Fibroblast of lung (primary cell): ENCODE measurements at places on chromosomes 5 and 9. TPM values are rescaled to one million over a fixed set of nuclear protein-coding genes. Genes with fewer than 3 reads are reported as not detected.

- DNase-seq = peak; percentile 6
- no peaks in the 10 kb centered on the region for H3K36me3 ChIP-seq
- peaks cover 2% of the 10 kb centered on the region for H3K4me1 ChIP-seq
- peaks cover 33% of the 10 kb centered on the region for H3K27me3 ChIP-seq
- no peak overlapping the region for H3K4me3 ChIP-seq
Observed at GRCh38 chr5:116572350-116573278, 2.0 kb downstream of the SEMA6A start.

DNA sequence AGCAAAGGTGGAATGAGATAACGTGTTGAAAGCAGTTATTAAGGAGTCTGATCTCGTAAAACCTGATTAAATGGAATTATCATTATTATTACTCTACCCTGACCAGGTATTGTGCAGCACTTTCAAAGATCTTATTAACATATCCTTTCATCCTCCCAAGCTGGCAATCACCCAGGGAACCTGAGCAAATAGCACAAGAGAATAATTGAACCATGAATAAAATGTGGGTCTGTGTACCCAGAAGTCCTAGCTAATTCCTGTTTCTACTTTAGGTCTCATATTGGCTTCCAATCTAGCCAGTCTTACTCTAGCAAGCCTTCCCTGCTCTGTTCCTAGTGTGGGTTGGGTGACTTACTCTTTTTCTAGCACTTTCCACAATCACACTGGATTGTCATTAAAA, 162.2 kb upstream of the STK32A start:
- no peaks in the 10 kb centered on the region for H3K36me3 ChIP-seq
- H3K4me3 ChIP-seq = no peak overlapping the region
- H3K27ac ChIP-seq = no peak overlapping the region
- H3K27me3 ChIP-seq = no peaks in the 10 kb centered on the region

GRCh38 chr9:37999588-38000189, 69.3 kb downstream of the SHB start:
- H3K4me3 ChIP-seq = no peak overlapping the region
- DNase-seq = peak; percentile 60
- peaks cover 37% of the 10 kb centered on the region for H3K4me1 ChIP-seq
- H3K27ac ChIP-seq = no peak overlapping the region
- H3K36me3 ChIP-seq = no peaks in the 10 kb centered on the region
- no peaks in the 10 kb centered on the region for H3K27me3 ChIP-seq

GRCh38 chr5:78518365-78519197, 130.0 kb downstream of the LHFPL2 start:
- peak; percentile 94 for DNase-seq
- peaks cover 16% of the 10 kb centered on the region for H3K4me1 ChIP-seq
- no peak overlapping the region for H3K4me3 ChIP-seq
- H3K27ac ChIP-seq = peak overlapping the region; percentile 96
- no peaks in the 10 kb centered on the region for H3K36me3 ChIP-seq
- no peaks in the 10 kb centered on the region for H3K27me3 ChIP-seq

DNA sequence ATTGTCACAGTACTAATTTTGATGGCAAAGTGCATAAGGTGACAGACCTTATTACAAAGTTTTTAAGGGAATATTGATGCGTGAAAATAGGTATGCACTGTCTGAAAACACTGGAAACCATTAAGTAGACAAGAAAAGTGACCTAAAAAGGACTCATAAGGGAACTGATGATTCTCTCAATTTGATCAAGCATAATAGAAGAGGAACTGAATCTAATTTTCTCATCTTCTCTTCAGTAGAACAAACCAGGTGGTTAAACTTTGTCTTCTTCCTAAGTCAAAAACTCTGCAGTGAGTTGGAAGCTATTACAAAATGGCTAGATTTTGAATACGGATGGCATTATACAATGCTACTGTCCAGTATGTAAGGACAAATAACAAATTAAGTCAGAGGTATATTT, 53.4 kb downstream of the RNF145 start:
- peaks cover 3% of the 10 kb centered on the region for H3K36me3 ChIP-seq
- H3K27me3 ChIP-seq = no peaks in the 10 kb centered on the region
- no peaks in the 10 kb centered on the region for H3K4me1 ChIP-seq
- no peak overlapping the region for H3K27ac ChIP-seq

GRCh38 chr9:108119530-108120113, 630.1 kb upstream of the KLF4 start:
- H3K4me1 ChIP-seq = no peaks in the 10 kb centered on the region
- H3K27ac ChIP-seq = no peak overlapping the region
- DNase-seq = no peak
- no peak overlapping the region for H3K4me3 ChIP-seq
- no peaks in the 10 kb centered on the region for H3K27me3 ChIP-seq

- no peak for DNase-seq
- no peak overlapping the region for H3K27ac ChIP-seq
- no peaks in the 10 kb centered on the region for H3K36me3 ChIP-seq
- H3K4me1 ChIP-seq = no peaks in the 10 kb centered on the region
Observed at GRCh38 chr5:7762267-7762666, 88.7 kb downstream of the CFAP90 start.

DNA sequence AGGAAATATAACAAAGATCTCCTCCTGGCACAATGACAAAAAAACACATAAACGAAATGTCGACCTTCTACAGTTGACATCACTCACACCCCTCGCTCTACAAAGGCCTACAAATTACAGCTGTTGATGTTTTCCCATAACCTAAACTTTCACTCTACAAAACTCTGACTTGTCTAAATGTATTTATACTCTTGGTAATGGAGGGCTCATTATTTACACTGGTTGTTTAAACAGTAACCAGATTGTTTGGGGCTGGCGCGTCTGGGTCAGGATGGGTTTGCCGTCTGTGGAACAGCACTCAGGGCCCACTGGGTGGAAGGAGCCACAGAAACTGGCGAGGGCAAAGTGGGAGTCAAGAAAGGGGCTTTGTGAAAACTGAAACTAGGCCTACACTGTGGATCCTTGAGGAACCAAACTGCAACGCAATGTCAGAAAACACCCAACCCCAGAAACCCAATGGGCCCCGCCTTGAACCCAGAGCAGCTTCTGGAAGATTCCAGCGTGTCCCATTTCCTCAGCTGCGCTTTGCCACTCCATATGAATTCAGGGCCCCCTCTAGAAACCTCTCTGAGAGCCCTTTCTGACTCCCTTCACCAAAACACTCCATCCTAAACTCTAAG, 136.7 kb downstream of the ROR2 start:
- no peak overlapping the region for H3K27ac ChIP-seq
- DNase-seq = peak; percentile 84
- no peak overlapping the region for H3K4me3 ChIP-seq
- peaks cover 10% of the 10 kb centered on the region for H3K4me1 ChIP-seq

AK8 gene
- 0.17 and 0.26 TPM in 2 replicates for total RNA-seq

PDZD2 gene
- under 0.01 and 0.33 TPM in 2 replicates for total RNA-seq

DDX4 gene
- not detected in 2 replicates for total RNA-seq
